ENCODE measurements at places on chromosomes 1 and 21.
A peak's percentile ranks its signal among the peaks of the same experiment; 100 is the strongest.

DNA sequence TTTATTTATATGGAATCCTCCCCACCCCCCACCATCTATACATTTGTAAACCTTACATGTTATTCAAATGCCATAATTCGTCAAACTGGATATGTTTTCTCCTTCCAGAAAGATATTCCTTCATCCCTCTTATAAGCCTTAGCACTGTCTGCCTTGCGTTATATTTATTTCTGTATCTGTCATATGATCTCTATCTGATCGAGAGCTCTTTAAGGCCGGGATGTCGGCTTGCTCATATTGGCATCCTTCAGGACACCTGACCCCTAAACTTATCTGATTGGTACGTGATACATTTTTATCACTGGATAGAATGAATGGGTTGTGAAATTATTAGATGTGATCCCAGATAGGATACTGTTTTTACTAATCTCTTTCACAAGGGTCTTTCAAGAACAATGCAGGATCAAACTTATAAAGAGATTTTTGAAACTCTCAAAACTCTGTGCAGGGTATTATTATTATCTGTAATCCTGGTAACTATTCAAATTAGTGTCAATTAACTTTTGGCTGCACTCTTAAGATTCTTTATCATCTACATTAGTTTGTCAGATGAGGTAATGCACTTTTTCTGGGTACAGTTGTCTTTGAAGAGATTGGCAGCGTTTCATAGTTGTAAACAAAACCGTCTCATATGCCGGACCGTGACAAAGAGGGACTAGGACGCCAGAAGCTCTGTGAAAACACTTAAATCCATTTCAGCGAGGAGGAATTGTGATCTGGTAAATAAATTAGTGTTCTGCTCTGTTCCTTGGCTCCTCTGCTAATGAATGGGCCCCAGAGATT, 152.0 kb downstream of the KIF26B start:
- no peak for DNase-seq

GRCh38 chr1:67711158-67711854, 26.3 kb downstream of the GADD45A start:
- no peak for DNase-seq

DNA sequence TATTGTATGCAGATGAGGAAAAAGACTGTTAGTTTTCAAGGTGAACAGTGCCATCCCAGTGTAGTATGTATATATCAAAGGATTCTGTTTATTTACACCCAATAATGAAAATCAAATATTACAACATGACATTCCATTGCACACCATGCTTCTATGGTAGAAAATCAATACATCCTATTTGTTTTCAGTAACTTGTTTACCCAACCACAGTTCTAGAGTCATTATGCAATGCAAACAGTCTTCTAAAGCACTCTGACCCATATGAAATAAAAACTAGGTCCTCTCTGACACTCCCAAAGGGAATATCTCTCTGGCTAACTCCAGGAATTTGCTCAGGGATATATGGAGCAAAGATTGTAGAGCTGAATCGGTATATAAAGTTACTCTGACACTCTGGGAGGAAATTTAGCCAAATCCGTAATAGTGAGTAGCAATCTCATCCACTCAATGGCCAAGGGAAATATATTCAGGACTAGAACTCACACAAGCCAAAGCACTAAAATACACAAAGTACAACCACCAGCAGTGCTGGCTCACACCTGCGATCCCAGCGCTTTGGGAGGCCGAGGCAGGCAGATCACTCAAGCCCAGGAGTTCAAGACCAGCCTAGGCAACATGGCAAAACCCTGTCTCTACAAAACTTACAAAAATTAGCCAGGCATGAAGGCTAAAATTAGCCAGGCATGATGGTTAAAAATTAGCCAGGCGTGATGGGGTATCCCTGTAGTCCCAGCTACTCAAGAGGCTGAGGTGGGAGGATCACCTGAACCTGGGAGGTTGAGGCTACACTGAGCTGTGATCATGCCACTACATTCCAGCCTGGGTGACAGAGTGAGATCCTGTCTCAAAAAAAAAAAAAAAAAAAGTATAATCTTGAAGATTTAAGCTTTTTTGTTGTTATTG, 75.2 kb downstream of the RERE start:
- DNase-seq: no peak

GRCh38 chr1:161099090-161099802, 1.1 kb downstream of the KLHDC9 start:
- DNase-seq: no peak

GRCh38 chr1:24639881-24640280, 3.2 kb upstream of the SRRM1 start:
- DNase-seq: no peak

- no peak for DNase-seq
Observed at GRCh38 chr1:176878750-176879536, 285.6 kb downstream of the ASTN1 start.

DNA sequence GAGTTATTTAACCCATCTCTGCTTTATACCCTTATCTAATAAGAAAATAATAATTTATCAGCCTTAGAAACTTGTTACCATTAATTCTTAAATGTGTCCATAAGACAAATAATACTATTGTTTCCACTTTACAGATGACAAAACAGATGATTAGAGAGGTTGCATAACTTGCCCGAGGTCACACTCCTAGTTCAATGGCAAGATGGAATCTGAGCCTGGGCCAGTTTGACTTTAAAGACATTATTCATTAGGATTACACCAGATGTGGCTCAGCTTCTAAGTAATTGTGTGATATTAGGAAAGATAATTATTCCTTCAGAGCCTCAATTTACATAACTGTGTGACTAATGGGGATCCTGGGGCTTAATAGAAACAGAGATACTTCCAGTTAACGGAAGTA, 42.3 kb upstream of the KCNK2 start:
- no peak for DNase-seq

- DNase-seq: no peak
Observed at GRCh38 chr1:24089743-24090555, 22.0 kb downstream of the MYOM3 start.

GRCh38 chr1:2382621-2383361, 8.6 kb downstream of the MORN1 start:
- DNase-seq: no peak

DNA sequence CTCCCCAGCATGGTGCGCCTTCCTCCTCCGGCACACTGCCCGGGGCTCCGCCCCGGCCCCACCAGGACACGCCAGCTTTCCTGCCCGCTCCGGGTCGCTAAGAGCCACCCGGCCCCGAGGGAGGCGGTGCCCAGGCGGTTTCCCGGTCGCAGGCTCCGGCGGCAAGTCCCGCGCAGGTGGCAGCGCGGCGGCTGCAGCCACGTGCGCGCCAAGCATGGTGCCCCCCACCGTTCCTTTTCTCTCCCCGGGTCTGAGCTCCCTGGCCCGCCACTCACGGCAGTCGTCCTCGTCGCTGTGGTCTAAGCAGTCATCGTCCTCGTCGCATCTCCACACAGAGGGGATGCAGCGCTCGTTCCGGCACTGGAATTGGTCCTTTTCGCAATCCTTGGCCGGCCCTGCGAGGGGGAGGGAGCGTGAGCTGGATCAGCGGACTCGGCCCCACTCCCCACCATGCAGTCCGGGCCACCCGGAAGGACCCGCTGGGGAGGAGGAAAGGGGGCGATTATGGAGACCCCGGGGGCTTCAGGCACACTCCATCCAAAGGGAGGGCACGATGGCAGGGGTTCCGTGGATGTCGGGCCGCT, 1.2 kb downstream of the LRP8 start:
- DNase-seq: peak; percentile 16

DNA sequence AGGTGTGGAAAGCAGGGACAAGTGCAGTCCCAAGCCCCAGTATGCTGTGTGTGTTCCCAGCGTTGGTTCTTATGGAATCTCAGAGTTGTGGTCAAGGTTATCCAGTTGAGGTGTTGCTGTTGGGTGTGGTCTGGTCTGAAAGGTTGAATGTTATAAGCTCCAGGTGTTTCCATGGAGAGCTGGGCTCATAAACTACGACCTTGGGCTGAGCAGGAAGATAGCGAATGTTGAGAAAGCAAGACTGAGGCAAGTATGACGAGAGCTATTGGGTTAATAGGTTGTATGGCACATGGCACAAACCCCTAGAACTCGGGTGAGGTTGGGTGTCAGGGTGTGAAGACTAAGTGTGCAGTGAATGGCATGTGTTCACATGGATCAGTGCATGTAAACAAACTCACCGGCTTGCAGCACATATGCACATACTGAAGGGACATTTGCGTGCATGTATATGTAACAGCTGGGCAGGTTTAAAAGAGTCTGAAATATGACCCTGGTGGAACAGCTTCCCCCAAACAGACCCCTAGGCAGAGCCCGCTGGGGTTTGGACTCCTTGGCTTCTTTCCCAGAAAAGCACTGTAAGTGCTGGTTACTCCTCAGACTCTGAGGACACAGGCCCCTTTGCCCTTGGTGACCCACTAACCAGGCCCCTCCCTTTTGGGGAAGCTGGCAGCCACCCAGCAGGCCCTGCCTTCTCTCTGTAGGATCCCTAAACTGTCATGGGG, 117.5 kb downstream of the NAV1 start:
- no peak for DNase-seq
